NK-92 treated with Interleukin-12 subunit alpha and Interleukin-12 subunit beta, amount 100 ng/mL, for 24 hours (cell line): ENCODE measurements at places on chromosomes 12 and 14.

DNA sequence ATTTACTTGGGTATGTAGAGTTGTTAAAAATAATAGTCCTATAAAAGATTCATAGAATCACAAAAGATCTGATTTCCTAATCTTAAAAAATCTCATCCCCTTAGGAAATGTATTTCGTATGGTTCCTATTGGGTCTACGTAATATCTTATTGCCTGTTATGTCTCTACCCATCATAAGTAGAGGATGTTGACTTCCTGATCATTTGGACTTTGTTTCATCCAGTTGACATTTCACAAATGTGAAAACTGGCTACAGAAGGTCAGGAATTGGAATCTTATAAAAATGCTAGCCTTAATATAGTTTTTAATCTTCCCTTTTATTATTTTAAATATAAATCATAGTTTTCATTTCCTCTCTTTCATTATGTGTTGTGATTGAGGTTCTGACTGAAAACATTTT, 45.2 kb downstream of the TDP1 start:
- DNase-seq, result no peak

DNA sequence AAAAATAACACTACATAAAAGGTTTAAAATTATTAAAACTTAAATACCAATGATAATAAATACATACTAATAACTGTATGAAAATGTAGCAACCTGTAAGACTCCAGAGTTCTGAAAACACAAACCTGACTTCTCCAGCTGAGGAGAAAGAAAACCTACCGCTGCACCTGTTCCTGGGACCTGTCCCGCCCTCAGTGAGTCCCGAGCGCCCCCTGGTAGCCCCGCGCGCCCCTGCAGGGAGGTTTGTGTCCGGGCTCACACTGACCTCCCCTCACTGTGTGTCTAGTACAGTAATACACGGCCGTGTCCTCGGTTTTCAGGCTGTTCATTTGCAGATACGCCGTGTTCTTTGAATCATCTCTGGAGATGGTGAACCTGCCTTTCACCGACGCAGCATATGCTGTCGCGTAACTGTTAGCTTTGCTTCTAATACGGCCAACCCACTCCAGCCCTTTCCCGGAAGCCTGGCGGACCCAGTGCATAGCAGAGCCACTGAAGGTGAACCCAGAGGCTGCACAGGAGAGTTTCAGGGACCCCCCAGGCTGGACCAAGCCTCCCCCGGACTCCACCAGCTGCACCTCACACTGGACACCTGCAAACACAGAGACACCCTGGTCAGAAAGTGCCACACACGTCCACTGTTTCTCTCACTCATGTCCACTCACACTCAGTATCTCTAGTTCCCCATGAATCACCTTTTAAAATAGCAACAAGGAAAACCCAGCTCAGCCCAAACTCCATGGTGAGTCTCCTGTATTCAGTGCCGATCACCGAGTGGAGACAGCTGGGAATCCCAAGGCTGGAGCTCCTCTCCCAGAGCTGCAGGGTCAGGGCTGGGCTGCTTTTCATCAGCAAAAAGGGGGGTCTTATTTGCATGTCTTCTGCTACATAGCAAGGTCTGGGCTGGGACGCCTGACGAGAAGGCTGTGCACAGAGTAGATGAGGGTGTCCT, 1276.3 kb downstream of the TMEM121 start:
- no peak for DNase-seq

DNA sequence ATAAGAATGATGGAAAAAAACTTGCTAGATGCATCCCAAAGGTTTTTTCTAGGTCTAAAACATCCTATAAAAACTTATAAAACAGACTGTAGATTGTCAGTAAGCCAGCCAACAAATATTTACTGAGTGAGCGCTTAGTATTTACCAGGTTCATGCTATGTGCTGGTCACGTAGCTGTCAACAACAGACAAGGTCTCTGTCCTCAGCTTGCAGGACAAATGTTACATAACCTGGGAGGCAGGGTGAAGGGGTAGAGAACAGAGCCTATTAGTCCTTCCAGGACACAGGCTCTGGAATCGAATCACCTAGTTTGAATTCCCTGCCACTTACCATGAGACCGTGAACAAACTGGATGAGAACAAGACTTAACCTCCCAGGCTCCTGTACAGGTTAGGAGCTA, 6.4 kb downstream of the NFYB start:
- DNase-seq, result no peak

DNA sequence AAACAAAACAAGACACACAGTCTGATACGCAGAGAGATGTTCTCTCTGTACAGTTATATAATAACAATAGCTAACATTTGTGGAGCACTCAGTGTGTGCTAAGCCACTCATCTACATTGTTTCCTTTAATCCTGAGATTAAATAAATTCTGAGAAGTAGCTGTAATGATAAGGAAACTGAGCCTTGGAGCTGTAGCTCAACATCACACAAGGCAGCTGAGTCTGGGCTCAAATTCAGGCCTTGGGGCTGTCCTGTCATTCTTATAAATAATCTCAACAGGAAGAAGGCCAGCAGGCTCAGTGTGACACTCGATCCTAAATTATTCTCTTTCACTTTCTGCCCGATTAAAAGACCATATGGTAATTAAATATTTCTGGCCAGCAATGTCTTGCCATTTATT, 24.5 kb downstream of the CDKN1B start:
- no peak for DNase-seq

DNA sequence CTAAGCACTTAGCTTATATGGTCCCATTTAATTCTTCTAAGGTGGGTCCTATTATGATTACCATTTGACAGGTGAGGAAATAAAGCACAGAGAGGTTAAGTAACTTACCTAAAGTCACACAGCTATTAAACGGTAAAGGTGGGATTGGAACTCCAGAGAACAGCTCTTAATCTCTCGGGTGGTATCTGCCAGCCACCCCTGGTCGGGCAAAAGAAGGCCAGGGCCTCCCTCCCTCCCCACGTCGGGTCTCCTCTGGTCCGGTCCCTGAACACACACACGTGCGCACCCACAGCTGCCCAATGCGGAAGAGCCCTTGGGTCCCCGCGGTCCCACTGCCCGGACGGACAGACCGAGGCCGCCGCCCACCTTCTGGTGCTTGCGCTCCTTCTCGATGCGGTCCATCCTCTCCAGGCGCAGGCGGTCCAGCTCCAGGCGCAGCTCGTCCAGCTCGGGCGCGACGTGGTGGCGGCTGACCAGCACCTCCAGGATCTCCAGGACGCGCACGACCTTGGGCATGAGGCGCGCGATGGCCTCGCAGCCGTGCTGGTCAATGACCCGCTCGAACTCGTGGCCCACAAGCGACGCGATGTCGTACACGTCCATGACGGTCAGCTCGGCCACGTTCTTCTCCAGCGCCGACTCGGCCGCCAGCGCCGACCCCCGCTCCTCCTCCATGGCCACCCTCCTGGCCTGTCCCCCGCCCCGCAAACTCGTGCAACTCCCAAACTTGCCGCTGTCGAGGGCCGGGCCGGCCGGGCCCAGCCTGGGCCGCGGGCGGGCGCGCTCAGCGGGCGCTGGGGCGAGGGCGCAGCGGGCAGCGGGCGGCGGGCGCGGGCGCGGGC, 490 bp downstream of the RILPL1 start:
- DNase-seq, result no peak
